ENCODE measurements at places on chromosomes 2 and 18.

- no peak for DNase-seq
These were observed 231.9 kb downstream of the ZRANB3 start for GRCh38 chr2:135299165-135299564.

- no peak for DNase-seq
These were observed 135.0 kb downstream of the INHBB start for GRCh38 chr2:120480903-120481445.

- DNase-seq = no peak
These were observed 570.8 kb upstream of the GYPC start for GRCh38 chr2:126085011-126085795.

- no peak for DNase-seq
These were observed 91.4 kb upstream of the RBMS1 start for GRCh38 chr2:160584972-160585494.

GRCh38 chr18:79260510-79260909, 135.2 kb upstream of the NFATC1 start:
- DNase-seq = no peak

DNA sequence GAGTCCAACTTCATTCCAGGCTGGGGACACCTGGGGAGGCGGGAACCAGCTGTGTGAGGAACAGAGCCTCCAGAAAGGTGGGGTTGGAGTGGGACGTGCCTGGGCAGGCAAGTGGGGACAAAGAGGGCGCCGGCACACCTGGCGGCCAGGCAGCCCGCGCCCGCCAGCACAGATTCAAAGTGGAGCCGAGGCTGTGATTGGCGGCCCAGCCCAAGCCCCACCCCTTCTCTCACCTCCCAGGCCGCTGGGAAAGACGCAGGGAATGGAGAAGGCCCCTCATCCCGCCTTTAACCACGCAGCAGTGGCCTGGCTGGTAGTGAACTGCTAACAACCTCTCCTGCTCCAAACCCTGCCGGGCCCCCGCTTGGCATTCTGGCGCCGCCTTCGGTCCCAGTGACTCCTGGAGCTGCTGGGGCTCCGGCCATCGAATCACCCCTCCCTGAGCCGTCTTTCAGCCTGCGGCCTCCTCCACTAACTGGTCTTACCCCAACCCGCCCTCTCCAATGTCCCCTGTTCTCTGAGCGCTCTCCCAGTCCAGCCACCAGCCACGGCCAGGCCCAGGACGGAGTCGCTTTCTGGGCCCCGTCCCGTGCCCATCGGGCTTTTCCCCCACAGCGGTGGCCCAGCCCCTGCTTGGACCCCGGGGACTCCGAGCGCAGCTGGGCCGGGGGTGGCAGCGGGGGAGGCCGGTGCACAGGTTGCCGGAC, 27.9 kb upstream of the PTMA start:
- no peak for DNase-seq

DNA sequence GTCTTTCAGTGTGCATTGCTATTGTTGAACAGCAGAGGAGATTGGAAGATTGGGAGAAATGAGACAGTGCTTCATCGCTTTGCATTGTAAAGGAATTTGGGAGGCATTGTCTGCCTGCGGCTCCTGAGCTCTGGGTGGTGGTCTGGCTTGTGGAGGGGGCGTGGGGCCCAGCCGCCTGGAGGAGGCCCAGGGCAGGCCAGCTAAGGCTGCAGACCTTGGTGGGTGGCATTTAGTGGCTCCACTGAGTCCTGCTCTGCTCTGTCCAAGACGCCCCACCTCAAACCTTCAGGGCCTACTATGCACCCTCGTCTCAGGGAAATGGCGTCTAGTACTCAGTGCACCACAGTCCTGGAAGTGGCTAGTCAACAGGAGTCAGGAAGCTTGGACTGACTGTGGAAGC, 5.7 kb upstream of the HS1BP3 start:
- no peak for DNase-seq

DNA sequence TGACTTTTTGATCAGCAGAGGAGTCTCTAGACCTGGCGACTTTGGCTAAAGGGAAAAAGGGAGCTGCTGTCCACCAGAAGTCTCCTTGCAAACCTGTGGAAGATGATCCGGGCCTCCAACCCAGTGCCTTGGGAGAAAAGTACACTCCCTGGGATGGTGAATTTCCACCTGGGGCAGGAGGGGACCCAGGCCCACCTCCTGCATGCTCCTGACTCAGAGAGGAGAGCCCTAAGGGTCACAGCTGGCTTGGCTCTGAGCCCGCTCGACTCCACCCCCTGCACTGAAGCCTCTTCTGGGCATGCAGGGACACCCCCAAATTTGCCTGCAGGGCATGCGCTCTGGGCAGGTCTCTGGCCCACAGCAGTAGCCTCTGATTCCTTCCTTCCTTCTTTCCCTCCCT, 66.5 kb downstream of the PDCL3 start:
- DNase-seq = no peak

DNA sequence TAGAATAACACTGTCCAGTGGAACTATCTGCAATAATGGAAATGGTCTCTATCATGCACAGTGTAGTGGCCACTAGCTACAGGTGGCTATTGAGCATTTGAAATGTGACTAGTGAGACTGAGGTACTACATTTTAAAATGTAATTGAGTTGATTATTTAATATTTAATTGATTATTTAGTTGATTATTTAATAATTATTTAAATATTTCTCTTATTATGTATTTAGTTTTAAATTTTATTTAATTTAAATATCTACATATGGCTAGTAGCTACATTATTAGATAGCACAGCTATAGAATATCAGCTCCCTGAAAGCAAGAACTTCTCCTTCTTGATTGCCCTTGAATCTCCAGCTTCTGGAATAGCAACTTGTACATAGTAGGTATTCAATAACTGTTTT, 12.8 kb upstream of the ZNF521 start:
- no peak for DNase-seq

All from activated effector memory CD4-positive, alpha-beta T cell treated with Interleukin-2 at 50 U/mL for 16 hours (primary cell).